ENCODE measurements at places on chromosomes 3 and 15.

DNA sequence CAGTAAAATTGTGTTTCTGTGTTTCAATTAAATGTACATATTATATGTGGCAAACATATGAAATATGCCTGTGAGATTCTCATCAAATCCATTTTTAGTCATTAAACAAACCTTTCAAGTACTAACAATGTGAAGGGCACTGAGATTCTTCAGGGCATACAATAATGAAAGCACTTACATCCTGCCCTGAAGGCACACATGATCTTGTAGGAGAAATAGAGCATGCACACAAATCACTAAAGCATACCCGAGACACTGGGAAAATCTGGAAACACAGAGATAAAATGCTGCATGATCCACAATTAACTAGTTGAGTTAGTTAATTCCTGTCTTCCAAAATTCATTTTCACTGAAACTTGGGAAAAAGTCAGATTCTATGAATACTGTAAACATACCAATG lies 810.5 kb upstream of the NECTIN3 start:
- DNase-seq: no peak

DNA sequence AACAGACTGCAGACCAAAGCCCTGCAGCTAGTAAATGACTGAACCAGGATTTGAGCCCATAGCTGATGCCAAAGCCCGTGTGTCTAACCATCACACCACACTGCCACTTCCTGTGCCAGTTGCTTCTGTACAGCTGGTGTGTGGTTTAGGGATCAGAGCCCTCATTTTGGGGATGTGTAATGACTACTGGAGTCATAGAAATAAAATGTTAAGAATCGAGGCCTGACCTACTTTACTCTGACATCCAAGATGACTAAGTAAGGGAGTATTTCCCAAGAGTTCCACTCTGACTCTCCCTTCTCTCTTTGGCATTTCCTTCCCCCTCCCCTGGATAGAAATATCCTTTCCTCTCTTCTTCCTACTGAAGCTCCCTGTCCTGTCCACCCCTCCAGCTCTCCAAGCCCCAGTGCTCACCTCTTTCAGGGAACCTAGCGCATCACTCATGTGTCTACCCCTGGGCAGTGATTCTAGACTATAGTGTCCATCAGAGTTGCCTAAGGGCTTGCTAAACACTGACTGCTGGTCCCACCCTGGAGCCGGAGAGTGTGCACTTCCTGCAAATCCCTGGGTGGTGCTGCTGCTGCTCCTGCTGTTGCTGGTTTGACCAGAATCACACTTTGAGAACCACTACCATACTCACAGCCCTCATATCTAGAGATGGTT lies 53.8 kb downstream of the MGLL start:
- DNase-seq: no peak

GRCh38 chr3:132230156-132231000 lies 86.8 kb upstream of the ACP3 start:
- no peak for DNase-seq

- DNase-seq: no peak
Observed at GRCh38 chr3:171444001-171444690, 16.1 kb downstream of the TNIK start.

DNA sequence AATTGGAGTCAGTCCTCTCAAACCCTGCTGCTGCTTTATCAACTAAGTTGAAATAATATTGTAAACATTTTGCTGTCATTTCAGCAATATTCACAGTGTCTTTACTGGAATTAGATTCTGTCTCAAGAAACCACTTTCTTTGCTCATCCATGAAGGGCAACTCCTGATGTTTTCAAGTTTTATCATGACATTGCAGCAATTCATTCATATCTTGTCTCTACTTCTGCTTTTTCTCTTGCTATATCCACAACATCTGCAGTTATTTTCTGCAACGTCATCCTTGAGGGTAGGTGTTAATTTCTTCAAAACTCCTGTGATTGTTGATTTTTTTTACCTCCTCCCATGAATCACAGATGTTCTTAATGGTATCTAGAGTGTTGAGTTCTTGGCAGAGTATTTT lies 181.6 kb downstream of the EPHA6 start:
- no peak for DNase-seq

DNA sequence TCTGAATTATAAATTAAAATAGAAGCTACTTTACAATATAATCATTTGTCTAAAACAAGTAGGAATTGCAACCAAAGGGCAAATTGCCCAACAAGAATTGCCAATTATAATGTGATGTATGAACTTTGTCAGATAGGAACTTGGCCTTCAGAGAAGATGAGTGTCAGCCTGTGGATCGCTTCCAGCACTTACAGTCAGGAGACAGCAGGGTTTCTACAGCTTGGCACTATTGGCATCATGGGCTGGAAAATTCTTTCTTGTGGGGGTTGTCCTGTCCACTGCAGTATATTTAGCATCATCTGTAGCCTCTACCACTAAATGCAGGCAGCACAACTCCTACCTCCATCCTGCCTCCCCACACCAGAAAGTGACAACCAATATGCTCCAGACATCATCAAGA lies 48.1 kb upstream of the CRBN start:
- DNase-seq: no peak

DNA sequence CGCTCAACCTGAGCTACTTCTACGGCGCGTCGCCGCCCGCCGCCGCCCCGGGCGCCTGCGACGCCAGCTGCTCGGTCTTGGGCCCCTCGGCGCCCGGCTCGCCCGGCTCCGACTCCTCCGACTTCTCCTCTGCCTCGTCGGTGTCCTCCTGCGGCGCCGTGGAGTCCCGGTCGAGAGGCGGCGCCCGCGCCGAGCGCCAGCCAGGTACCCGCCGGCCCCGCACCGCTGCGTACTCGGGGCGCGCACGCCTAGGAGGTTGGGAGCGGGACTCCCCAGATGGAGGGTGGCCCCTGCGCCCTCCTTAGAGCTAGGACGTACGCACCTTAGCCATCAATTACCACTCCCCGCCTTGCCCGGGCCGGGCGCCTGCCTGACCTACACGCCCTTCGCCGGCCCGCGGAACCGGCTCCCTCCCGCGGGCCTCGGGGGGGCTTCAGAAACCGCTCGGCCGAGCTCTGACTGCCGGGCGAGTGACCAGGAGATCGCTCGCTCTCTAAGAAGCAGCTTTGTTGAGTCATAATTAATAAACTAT lies 466 bp downstream of the NFKBIZ start:
- peak; percentile 38 for DNase-seq

All from stimulated activated CD4-positive, alpha-beta T cell treated with anti-CD3 and anti-CD28 coated beads, Interleukin-4, amount 100 ng/mL, for 48 hours (primary cell).